Stimulated activated CD4-positive, alpha-beta T cell treated with anti-CD3 and anti-CD28 coated beads, Interleukin-12 subunit alpha, Interleukin-12 subunit beta, amount 100 ng/mL, for 48 hours (primary cell): ENCODE measurements at places on chromosomes 16 and 17.

GRCh38 chr16:77113835-77114234 is 77.2 kb upstream of the MON1B start:
- no peak for DNase-seq

- no peak for DNase-seq
Observed at GRCh38 chr17:75889454-75889853, 7.3 kb downstream of the TRIM65 start.

GRCh38 chr17:78268951-78269905 is 37.8 kb downstream of the TMEM235 start:
- no peak for DNase-seq

DNA sequence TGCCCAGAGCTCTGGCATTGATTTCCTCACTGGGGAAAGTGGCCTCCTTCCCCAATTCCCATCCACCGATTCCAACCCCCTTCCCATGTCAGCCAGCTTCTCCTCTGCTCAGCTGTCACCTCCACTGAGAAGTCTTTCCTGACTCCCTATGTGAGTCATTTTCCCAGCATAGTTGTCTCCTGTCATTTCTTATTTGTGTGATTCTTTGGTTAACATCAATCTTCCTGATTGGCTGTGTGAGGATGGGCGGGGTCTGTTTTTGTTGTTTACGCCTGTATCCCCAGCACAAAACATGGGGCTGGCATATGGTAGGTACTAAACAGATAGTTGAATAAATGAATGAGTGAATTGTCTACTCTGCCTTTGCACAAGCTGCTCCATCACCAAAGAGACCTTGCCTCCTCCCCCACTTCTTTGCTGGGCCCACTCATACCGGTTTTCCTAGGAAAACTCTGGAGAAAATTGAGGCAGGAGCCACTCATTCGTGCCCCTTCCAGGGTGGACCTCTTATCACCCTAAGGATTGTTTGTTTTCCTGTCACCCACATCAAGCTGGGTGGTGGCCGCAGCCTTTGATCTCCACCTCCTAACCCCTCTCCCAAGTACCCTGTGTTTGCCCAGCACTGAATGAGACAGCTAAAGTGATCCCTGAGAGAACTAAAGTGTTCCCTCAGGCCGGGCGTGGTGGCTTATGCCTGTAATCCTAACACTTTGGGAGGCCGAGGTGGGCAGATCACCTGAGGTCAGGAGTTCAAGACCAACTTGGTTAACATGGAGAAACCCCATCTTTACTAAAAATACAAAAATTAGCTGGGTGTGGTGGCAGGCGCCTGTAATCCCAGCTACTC is 1.2 kb upstream of the GRB7 start:
- no peak for DNase-seq

DNA sequence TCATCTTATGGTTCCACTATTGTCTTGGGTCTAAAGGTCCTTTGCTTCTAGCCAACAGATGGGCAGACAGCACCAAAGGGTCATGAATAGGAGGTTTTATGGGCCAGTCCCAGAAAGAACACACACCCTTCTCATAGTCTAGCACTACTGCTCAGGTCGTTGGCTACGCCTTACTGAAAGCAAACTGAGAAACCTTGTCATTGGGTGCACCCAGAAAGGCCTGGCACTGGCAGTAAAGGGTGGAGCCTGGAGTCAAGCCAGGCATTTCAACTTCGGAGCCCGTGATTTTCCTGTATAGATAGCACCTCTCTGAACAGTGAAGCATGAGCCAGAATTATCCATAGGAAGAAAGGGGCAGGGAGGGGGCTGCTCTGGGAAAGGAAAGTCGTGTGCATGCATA is 74.9 kb downstream of the VAT1L start:
- no peak for DNase-seq

GRCh38 chr16:3968551-3968950 is 88.0 kb upstream of the CREBBP start:
- no peak for DNase-seq

GRCh38 chr17:17942846-17943245 is 29.4 kb downstream of the TOM1L2 start:
- DNase-seq: no peak

GRCh38 chr17:57914273-57915142 is 40.7 kb downstream of the CUEDC1 start:
- DNase-seq: no peak

DNA sequence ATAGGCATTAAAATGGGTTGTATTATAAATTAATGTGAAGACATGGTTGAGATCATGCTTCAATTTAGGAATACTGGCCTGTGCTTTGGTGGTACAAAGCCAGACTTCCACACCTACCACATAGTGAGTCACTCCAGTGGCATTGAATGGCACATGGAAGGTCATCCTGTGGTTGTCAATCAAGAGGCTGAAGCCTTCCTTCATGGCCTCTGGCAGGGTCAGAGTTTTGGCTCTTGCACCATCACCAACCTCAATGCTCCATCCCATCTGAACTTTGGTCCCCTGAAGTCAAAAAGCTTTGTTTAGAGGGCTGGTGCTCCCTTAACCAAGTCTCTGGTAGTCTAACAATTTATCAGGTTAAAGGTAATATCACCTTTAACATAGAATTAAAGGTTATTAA is 6.1 kb downstream of the ZP2 start:
- DNase-seq: no peak

DNA sequence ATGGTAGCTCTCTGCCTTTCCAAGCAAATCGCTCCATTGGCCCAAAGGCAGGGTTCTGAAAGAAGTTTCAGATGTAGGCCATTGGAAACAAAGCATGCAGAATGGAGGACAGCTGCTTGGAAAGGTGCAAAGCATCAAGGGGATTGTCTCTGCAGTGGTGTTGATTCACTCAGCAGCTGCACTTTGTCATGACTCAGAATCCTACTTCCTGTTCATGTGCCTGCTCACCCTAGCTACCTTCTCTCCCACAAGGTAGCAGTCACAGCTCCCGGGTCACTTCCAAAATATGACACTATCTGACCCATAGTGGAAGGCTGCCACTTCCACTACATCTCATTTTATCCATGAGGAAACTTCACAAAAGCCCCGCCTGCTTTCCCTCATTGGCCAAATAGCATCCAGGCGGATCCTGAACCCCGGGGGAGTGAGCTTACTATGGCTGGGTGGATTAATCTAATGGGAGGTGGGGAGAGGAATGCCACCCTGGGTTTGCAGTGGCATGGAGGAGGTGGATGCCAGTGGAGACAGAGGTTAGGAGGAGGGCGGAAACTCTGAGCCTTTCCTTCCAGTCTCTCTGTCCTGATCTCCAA is 74.7 kb upstream of the NKD1 start:
- DNase-seq: no peak

- DNase-seq: peak; percentile 75
Observed at GRCh38 chr17:1122533-1123392, 57.0 kb downstream of the ABR start.

DNA sequence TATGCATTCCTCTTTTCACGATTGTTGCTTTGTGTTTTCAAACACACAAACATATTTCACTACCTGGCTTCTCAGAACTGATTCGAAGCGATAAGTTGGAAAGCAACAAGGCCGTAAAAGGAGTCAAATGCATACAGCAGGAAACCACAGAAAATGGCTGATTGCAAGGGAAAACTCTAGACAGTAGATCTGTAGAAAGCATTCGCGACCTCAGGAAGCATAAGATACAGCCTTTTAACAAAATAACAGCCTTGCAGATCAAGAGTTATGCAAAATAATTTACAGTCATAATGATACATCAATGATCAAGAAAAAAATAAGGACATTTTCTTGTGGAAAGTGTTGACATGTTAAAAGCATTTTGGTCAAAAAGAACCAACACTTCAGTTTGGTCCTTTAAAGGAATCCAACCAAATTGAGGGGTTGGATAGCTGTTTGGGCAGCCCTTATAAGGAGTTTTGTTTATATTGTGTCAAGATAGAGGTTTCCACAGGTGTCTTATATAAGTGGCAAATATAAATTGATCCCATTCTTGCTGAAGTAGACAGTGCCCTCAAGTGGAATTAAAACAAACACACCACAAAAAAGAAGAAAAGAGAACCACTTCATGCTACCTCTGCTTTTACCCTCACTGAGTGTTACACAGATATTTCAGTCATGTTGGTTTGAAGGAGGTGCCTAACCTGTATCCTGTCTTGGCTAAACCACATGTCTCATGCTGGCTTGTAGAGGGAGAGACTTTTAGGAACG is 5.5 kb downstream of the CYLD start:
- no peak for DNase-seq

DNA sequence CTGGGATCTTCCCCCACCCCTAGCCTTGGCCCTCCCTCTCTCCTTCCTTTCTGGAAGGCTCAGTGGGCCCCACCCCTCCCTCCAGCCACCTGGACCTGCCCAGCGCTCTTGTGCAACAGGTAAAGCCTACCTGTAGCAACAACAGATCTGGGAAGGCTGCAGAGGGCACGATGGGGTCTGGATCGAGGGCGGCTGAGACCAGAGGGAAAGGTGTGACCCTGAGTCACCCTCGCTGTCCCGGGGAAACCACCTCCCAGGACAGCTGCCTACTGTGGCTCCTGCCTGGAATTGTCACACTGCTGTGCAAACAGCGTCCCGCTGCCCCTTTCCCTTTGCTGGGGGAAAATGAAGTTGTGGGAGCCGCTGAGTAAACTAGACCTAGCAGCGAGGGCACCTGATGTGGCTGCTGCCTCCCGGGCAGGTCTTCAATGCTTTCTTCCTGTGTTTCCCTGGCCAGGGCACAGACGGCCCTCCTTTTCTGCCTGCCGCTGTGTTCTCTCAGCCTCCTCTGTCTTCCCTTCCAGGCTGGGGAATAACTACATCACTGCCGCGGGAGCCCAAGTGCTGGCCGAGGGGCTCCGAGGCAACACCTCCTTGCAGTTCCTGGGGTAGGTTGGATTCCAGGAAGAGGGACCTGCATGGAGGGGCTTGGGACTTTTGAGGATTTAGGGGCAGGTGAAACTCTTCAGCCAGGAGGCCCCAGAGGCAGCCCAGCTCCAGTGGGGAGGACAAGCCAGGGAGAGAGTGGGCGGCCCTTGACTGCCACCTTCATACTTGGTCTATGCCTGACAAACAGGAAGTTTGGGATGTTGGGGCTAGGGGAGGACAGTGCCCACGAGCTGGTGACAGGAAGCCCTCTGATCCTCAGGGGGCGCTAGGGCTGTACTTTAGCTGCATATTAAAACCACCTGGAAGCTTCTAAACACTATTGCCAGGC is 22.2 kb upstream of the CYLD start:
- no peak for DNase-seq

- DNase-seq: peak; percentile 95
Observed at GRCh38 chr17:42019509-42020404, at the start of gene NKIRAS2. NKIRAS2 (plus strand) TSS chr17:42020090; CDS start chr17:42021578, 1,488 bp downstream.

GRCh38 chr16:5444189-5444588 is 346.6 kb upstream of the EEF2KMT start:
- no peak for DNase-seq

DNA sequence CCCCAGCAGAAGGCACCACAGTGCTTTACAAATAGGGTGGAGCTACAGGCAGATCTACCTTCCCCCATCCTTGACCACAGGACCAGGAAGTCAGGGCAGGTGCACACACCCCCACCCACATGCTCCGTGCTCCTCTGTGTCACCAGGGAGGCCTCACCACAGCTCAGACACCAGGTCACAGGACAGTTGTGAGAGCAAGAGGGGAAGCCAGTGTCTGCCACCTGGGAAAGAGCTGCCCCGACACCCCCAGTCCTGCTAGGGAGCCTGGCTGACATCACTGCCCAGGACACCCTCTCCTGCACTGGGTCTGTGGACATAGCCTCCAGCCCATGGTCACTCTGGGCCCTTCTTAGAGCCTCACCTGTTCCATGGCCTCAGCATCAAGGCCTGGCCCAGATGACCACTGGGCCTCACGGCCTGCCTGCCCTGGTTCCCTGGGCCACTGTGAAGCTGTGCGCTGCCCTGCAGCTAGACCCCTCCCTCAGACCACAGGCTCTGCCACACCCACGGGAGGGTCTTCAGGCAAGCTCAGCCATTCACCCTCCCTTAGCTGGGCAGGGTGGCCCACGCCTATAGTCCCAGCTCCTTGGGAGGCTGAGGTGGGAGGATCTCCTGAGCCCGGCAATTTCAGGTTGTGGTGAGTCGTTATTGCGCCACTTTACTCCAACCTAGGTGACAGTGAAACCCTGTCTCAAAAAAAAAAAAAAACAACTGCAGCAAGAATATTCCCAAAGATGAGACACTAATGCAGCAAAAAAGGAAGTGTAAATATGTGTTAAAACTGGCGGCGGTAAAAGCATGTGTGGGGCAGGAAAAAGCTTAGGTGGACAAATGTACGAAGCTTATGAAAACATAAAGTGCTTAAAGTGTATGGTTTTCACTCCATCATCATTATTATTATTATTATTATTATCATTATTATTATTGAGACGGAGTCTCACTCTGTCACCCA is 14.2 kb downstream of the POLR3K start:
- no peak for DNase-seq

- DNase-seq: no peak
Observed at GRCh38 chr16:21600031-21600773, 825 bp downstream of the METTL9 start.

GRCh38 chr16:77191259-77191969 is 424 bp downstream of the MON1B start:
- DNase-seq: no peak

- DNase-seq: no peak
Observed at GRCh38 chr16:90048347-90048722, 28.8 kb downstream of the PRDM7 start.

DNA sequence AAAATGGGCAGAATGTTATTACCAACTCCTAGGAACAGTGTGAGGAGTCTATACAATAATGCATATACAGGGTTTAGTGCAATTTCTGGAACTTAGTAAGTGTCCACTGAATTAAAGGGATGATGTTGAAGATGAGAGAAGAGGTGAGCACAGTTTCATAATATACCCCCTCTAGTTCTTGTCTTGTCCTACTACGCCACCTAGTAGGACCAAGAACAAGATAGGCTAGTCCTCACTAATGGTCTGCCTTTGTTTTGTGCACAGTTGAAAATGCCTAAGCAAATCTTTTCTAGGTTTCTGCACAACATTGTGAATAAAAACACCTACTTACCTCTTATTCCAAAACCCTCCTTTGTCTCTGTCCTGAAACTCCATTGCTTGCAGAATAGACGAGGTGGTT is 670.2 kb downstream of the CDH8 start:
- DNase-seq: no peak

DNA sequence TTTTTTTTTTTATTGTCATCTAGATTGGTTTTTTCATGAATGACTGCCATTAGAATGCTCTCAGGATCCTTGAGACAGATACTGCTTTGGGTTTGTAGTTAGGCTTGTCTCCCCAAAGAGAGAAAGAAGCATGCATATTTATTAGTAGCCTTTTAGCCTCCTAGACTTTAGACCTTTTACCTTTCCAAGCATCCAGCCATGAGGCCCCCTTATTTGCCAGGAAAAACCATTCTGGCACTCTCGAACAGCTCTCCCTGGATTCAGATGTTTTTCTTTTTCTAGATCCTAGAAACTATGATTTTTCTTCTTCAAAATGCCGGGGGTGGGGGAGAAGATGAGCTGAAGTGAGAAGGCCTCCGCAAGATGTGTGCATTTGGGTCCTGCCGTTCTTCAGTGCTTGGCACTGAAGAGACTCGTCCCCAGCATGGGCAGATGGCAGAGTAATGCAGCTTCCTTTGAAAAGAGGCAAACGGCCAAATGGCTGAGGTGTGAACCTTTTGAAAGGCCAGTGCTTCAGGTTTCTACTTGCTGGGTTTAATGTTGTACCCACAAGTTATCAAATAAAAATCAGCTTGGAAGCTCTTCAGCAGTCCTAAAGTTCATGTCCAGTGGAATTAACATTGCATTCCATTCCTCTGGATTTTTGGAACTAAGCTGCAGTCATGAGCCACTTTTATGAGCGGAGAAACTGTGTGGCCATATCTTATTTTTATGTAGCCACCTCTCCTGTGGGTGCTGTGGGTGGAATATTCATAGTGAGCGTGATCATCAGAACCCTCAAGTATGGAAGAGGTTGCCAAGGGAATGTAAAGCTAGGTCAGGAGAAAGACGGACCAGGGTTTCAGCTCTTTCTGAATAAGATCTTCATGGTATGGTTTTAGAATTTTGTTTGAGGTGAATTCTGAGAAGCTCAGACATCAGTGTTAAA is 7.2 kb downstream of the SOCS7 start:
- no peak for DNase-seq
